AG04450 (cell line): ENCODE measurements at places on chromosomes 7 and 10.

GRCh38 chr10:74333174-74333573 lies 182.2 kb downstream of the ADK start:
- peak; percentile 43 for DNase-seq

DNA sequence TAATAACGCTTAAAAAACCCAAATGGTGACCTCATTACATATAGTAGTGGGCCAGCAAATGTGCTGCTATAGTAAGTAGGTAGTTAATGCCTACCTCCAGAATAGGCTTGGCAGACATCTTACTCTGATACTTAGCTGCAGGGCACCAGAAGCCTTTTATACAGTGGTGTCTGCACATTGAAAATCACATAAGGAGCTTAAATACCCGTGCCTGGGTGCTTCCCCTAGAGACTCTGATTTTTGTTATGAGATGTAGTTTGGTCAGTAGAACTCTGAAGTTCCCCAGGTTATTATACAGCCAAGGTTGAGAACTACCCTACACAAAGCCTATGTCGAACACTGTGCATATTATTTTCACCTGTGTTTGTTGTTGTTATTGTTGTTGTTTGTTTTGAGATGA lies 47.2 kb downstream of the ANKIB1 start:
- DNase-seq = no peak

- no peak for DNase-seq
Observed at GRCh38 chr7:100604028-100604975, 2.1 kb downstream of the PCOLCE start.

DNA sequence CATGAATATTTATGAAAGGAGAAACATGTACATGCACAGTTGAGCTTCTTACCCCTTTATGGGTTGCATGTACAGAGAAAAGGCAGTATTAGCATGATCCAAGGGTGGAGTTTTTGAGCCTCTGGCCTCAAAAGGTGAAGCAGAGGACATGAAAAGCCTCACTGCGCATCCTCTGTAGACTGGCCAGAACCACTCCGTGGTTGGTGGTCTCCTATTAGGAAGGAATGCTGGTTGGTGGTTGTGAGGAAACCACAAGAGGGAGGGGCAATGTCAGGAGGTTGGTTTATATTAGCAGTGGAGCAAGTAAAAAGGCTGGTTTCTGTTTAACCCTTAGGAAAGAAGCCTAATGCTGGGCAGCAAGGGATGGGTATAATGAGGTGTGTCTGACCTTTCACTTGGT lies 37.5 kb downstream of the AHCYL2 start:
- no peak for DNase-seq

DNA sequence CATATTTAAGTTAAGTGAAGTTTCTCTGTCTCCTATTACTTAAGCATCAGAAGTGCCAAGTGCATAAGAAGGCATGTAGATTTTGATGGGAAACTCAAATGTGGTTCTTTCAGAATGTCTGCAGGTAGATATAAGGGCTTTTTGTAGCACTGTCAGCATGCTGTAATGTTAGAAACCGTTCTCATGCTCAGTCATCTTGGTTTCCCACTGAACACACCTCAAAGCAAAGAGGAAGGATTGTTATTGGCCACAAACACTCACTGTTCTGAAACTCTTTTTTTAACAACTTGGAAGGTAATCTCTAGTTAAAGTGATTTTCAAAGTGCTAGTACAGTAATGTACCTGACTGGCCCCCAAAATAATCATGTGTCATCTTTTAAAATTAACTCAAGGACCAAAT lies 126.0 kb downstream of the AASS start:
- no peak for DNase-seq

DNA sequence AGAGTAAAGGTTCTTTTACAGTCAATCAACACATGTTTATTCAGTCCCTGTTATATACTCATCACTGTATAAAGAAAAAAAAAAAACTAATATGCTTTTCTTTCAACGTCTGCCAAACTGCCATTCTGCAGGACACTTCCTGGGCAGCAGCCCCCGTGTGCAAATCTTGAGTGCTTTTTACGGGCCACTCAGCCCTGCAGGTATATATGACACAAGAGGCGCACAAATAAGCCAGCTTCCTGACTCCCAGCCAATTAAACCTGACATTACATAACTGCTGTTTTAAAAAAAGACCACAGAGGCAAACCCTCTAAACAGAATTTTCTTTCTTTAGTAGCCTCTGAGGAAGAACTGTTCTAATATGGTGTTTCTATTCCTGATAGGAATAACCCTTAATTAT lies 263.0 kb upstream of the NEBL start:
- DNase-seq = no peak

GRCh38 chr7:84372712-84373111 lies 178.1 kb upstream of the SEMA3A start:
- DNase-seq = no peak

- no peak for DNase-seq
Observed at GRCh38 chr10:85920311-85920710, 446.3 kb downstream of the GRID1 start.

DNA sequence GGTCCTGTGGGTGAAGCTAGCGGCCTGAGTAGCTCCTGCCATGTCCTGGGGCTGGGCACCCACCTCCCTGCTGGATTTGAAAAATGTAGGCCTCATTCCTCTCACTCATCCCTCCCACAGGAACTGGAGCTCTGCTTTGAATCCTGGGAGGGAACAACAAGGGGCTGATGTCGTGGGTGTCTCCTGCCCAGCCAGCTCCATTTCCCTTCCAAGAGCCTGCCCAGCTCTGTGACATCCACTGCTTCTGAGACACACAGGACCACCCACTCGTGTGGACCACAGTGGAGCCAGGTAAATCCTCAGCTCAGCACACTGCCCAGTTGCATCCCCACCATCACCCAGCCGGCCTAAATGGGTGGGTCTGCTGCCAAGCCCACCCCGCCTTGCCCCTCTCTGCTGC lies 579.2 kb downstream of the GRID1 start:
- DNase-seq = no peak

- DNase-seq = no peak
Observed at GRCh38 chr10:86400705-86401587, 34.4 kb upstream of the GRID1 start.

GRCh38 chr10:74502963-74503608 lies 323.3 kb upstream of the KAT6B start:
- DNase-seq = peak; percentile 34

DNA sequence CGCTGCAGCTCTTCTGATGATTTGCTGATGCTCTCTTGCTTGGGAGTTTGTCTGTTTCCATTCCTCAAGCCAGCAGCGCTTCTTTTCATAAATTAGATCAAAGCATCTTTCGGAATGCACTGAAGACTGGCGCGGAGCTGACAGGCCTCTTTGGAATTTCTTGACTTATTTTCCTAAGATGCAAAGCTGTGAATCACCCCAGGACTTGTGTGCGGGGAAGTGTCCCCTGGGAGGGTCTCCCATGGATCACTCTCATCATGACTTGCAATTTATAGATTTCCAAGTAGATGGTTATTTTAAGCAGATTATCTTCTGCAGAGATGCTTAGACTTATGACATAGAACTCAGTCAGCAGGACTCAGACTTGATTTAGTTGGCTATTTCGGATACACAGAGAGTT lies 467.2 kb downstream of the TCERG1L start:
- DNase-seq = no peak

DNA sequence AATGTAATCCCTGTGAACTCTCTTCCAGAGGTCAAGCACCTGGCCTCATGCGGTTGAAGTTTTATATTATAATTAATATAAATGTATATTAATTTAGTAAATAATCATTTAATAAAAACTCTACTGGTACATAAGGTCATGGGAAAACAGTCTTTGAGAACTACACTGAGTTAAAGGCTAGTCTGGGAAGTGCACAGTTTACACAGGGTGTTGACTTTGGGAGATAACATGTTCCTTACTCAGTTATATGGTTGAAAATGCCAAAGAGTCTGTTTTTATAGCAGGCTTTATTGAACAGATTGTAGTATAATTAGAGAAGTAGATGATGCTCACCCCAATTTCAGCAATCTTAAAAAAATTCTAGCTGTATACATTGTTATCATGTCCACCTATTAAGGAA lies 735.9 kb downstream of the GATA3 start:
- no peak for DNase-seq

GRCh38 chr10:2464483-2464882 lies 602.9 kb upstream of the PFKP start:
- DNase-seq = no peak

GRCh38 chr10:110613341-110613995 lies 30.7 kb upstream of the RBM20 start:
- no peak for DNase-seq

GRCh38 chr10:110274072-110274627 lies 30.6 kb downstream of the SMNDC1 start:
- DNase-seq = no peak

DNA sequence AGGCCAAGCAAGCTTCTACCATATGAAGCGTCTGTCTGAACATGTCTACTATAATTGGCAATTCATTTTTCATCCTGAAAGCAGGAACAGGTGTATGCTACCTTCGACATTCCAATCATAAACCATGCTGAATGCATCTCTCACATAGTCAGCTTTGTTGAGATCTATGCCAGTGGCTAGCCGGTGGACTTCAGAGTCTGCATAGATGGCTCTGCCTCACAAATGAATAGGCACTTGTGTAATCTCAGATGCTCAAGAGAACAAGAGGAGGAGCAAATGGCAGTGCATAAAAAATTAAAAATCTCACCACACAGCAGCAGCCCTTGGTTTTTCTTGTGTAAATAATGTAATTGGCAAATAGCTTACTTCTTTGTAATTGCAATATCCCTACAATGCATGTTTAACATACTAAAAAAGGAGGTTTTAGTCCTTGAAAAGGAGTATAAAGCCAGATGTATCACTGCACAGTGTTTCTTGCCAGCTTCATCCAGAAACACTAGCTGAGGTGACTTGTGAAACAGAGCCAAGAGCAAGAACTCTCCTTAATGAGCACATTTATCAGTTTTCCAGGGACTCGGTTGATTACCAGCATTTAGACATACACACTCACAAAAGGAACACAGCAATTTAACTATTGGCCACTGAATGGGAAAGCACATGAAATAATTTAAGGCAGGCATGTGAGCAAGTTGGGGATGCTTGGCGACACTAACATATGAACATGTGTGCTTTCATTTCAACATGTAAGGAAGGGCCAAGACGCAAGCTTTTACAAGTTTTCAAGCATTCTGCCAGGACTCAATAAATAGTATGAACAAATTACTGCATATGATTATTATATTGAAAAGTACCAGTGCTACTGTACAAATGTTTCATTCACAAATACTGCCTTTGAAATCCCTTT lies 249.9 kb upstream of the PLXNA4 start:
- DNase-seq = no peak

DNA sequence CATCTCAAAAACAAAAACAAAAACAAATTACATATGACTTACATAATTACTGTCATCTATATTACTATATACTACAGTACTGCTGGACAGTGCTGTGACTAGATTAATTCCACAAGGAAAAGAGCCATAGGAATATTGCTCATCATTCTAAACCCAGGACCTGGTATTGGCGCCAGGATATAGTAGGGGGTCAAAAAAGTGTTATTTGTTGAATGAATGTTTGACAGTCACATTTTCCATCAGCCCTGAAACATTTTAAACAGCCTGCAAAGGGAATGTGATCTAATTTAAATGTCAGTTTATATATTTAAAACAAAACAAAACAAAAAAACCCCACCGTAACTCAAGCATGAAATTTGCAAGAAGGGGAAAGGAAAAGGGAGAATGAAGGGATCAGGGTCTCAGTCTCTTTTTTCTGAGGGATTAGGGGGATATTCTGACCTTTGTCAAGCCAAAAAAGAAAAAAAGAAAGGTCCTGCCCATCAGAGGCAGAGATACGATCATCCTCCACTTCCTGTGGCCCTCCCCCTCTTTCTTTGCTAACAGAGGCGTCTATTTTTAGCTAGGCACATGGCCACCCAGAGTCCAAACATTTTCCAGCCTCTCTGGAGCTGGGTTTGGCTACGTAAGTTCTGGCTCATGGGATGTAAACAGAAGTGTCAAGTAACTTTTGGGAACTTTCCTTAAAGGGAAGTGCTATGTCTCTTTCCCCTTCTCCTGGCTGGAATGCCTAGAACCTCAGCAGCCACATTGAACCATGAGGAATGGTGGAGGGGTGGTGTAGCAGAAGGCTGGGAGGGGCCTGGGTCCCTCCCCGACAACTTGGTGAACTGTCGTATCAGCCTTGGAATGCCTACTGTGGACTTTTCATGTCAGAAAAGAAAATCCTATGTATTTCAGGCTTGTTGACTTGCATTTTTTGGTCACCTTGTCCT lies 44.6 kb upstream of the DLG5 start:
- peak; percentile 93 for DNase-seq

- no peak for DNase-seq
Observed at GRCh38 chr10:34520084-34520483, 295.0 kb downstream of the PARD3 start.

DNA sequence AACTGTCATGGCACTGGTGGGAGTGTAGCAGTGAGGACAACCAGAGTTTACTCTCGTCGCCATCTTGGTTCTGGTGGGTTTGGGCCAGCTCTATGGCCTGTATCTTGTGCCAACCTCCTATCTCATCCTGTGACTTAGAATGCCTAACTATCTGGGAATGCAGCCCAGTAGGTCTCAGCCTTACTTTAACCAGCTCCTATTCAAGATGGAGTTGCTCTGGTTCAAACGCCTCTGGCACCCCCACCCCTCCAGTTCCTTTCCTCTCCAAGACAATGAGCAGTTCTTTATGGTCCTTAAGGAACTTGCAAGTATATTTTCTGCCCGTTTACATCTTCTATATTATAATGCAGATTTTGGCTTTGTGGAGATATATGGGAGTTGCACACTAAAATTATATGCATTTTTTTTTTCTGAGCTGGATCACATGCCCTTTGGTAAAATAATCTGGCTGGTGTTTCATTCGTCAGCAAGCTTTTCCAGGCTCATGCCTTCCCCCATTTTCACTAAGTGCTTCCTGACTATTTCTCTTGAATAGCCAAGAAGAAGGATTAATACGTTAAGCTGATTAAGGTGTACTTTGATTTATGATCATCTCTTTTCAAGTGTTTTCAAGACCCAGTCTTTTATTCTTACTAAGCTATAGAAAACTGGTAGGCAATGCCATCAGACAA lies 11.2 kb upstream of the WIPF3 start:
- no peak for DNase-seq
